COR-L47 (cell line): ENCODE measurements at places on chromosomes 5 and 9.
A peak's percentile ranks its signal among the peaks of the same experiment; 100 is the strongest.

DNA sequence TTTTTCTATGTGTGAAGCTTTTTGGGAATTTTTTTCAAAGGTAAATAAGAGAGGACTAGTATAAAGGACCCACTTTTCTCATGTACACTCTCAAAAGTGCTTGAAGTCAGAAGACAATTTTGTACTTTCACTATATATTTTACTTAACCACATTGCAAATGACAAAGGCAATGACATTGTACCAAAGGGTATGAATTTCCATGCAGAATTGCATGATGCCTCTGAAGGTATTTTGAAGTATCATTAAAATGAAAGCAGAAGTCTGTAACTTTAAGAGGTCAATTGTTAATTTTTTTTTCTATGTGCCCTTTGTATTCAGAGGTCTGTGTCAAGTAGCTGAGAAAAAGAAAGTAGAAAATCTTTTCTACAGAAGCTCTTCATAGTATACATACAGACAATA lies 84.7 kb downstream of the ST8SIA4 start:
- no peak for DNase-seq

DNA sequence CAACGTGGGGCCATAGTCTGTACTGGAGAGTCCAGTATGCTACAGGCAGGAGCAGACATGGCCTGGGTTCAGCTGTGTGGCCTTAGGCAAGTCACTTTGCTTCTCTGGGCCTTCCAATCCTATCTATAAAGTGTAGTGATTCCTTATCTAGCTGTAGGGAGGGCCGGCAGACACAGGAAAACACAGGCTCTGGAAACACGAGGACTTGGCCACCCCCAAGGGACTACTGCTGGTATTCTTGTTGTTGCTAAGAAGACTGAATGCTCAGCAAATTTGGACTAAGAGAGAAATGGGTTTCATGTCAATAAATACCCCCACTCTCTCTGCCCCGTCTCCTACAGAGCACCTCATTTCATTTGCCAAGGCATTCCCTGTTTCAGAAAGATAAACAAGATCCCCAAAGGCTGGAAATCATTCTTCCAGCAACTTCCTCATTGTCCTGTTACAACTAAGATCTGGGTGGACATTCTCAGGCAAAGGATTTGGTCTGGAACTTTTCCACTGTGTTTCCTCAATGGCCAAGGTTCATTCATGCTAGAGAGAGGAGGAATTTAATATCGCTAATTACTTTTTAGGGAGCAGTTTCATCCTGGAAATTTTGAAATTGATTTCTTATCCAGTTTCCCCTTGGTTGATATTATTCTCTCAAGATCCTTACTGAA lies 105.8 kb downstream of the GABBR2 start:
- DNase-seq, result no peak

- no peak for DNase-seq
Measured at GRCh38 chr9:132040246-132040645, 39.4 kb downstream of the MED27 start.

GRCh38 chr5:61333321-61333953 lies 1.4 kb downstream of the ZSWIM6 start:
- DNase-seq, result peak; percentile 49

GRCh38 chr5:89213573-89213972 lies 330.6 kb upstream of the MEF2C start:
- no peak for DNase-seq

- DNase-seq, result no peak
Measured at GRCh38 chr9:33175649-33176325, 8.7 kb upstream of the B4GALT1 start.

- DNase-seq, result no peak
Measured at GRCh38 chr5:11329679-11330078, 568.6 kb upstream of the DAP start.

DNA sequence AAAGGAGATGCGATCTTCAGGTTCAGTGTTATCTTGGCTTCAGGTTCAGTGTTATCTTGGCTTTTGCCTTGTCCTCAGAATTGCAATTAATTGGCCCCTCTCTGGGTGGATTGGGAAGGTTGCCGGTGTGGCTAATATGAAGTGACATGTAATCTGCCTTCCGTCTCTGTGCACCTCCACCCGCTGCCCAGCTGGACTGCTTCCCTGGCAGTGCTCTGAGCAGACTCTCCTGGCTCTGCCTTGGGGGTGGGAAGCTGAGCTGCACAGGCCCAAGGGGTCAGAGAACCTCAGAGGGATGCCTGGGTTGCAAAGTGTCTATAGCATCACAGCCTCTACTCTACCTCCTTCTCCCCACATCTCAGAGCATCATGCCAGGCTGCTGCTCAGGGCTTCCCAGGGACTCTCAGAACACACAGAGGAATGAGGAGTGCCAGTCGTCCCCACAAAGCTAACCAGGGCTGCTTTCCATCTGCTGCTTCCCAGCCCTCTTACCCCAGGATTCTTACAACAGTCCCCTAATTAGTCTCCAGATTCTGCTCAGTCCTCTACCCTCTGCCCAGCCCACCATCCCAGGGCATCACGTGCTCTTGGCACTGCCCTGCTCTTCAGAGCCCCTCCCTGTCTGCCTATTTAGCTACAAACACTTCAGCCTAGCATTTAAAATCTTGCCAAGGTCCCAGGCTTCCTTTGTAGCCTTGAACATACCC lies 54.4 kb upstream of the AFAP1L1 start:
- DNase-seq, result no peak

DNA sequence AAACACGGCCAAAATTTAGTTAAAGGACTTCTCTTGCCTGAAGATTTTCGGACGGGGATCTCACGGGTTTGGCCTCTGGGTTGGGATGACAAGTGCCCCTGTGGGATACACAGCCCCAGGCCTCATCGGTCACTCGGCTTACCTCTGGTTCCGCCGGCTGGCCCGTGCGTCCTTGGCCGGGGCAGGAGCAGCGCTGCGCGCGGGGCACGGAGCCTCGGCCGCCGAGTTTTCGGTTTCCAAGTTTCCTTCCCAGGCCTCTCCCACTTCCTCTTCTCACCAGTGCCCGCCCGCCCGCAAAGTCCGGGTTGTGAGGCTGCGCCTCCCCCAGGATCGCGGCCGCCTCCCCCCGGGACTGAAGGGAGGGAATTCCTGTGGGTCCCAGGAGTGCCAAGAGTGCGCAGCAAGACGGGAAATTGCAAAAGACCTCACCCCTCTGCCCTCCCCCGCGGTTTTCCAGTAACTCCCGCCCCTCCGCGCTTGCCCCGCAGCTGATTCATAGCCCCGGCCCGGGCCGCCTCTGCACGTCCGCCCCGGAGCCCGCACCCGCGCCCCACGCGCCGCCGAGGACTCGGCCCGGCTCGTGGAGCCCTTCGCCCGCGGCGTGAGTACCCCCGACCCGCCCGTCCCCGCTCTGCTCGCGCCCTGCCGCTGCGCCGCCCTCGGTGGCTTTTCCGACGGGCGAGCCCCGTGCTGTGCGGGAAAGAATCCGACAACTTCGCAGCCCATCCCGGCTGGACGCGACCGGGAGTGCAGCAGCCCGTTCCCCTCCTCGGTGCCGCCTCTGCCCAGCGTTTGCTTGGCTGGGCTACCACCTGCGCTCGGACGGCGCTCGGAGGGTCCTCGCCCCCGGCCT lies at the start of gene OSMR:
TSS of gene OSMR (plus strand) at position 487 of the 853 bp plus-strand sequence. CDS start 23,033 bp downstream, outside the sequence.
- no peak for DNase-seq

GRCh38 chr5:178129296-178129695 lies 1.5 kb upstream of the RMND5B start:
- DNase-seq, result no peak

DNA sequence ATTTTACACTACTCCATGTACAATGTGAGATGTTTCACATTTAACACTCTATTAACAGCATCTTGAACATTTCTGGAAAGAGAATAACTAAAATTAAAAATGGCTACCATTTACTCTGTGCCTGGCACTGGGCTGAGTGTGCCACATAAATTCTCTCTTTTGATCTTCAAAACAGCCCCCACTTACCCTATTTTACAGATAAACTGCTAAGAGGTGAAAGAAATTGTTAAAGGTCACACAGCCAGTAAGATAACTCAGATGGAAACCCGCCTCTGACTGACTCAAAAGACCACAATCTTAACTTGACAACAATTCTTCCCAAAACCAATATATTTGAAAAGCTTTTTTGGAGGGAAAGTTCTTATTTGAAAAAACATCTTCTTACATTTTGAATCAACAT lies 97.3 kb downstream of the MAPKAP1 start:
- no peak for DNase-seq

DNA sequence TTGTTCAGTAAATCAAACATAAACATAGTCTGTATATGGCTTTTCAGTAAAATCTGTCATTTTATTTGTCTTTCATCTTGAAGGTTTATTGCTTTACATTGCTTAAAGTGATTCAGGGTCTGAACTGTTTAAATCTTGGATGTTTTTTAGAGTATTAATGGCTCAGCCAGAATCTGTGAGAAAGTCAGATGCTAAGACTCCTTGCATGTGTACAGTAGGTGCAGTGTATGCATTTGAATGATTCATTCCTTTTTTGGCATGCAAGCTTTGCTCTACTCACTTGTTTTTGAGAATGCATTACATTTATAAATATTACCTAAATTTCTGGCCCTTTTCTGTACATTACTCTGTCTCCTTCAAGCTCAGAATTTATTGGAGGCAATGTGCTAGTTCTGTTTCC lies 271.0 kb upstream of the RIOK2 start:
- DNase-seq, result no peak

DNA sequence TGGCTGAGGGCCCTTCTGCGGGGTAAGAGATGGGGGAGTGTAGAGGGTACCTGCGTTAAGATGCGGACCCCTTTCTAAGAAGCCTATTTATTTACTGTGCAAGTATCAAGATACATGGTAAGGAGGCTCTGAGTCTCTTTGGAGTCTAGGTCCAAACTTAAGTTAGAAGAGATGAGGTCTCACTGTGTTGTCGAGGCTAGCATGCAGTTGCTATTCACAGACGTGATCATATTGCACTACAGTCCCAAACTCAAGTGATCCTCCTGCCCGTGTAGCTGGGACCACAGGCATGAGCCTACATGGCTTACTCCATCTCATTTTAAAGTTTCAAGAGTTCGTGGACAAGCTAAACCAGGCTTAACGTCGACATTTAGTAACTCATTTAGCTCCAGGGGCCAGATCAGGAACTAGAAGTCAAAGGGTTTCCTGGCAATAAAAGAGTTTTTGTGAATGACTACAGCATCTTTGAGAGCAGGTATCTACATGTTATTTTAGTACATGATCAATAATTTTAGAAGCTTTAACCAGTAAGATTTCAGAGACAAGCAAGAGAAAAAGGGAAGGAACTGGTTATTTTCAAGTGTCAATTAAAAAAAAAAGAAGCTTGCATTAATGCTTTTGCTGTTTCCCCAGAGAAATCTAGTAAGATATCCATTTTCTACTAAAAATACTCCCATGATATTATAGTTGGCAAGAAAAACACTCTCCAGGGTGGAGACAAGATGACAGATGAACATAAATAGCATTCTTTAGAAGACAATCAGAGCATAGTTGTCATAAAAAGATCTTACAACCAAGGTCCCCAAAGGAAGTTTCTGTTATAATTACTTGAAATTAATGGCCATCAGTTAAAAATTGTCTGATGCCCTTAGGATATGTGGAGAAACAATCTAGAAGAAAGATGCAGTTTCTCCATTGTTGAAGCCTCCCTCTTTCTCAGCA lies 141.3 kb downstream of the SCAMP1 start:
- no peak for DNase-seq

- no peak for DNase-seq
Measured at GRCh38 chr9:78598120-78598519, 301.2 kb downstream of the PSAT1 start.

DNA sequence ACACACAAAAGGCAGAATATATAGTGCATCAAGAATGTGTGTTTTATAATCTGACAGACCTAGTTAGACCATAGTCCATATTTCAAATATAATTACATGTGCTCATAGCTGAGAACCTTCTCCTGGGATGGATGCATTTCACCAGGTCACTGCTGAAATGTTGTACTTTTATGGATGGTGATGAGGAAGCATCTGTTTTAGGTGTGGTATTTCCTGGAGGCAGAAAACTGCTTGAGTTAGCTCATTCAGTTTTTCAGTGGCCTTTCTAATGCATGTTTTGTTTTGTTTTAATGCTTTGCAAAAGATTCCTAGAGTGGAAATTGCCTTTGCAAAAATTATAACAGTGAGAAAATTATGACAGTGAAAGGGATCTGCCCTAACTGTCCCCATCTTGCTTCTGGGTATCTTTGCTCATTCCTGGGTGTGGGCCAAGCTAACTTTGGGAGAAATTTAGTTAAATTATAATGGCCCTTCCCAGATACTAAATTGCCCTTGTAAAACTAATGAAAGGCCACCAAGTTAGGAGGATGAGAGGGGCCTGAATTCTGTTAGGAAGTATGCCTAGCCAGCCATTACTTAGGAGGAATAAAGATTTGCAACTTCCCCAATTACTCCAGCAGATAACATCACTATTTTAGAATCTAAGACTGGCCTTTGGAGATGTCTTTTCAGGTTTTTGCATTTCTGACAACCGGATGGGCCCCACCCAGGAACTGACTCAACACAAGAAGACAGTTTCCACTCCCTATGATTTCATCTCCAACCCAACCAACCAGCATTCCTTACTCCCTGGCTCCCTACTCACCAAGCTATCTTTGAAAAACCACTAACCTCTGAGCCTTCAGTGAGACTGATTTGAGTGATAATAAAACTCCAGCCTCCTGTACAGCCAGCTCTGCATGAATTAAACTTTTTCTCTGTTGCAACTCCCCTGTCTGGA lies 7.0 kb upstream of the IL12B start:
- DNase-seq, result no peak

DNA sequence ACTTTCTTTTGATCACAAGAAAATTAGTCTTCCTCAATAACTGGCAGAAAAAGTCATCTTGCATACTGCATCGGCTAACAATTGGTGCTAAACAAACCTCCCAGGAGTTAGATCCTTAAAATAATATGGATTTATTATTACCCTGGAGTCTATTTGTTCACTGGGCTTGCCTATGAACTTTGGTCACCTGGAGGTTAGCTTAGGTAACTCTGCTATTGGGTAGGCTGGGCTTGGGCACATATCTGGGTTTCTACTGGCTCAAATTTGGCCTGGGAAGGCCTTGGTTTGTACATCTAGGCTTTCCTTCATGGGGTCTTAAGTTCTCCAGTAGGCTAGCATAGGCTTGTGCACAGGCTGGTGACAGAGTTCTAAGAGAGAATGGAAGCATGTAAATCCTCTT lies 279.9 kb downstream of the RASEF start:
- no peak for DNase-seq

DNA sequence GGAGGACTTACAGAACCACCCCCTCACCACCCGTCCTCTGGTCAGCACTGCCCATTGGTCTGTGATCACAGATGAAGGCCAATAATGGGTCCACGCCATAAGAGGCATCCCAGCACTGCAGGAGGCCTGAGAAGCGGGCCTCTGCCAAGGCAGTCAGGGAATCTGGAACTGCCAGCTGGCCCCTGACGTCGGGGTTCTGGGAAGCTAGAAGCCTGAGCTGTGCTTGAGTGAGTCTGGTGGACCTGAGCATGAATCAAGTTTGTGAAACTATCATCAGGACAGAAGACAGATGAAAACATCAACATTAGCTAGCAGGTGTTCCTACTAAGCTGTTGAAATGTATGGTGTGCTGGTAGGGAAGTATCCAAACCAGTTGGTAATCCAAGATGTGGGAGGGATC lies 7.8 kb downstream of the ANGPTL2 start:
- no peak for DNase-seq

GRCh38 chr9:33628865-33629410 lies 104.9 kb downstream of the ANKRD18B start:
- DNase-seq, result no peak
